ENCODE measurements at places on chromosomes 7 and 10.
A peak's percentile ranks its signal among the peaks of the same experiment; 100 is the strongest.

DNA sequence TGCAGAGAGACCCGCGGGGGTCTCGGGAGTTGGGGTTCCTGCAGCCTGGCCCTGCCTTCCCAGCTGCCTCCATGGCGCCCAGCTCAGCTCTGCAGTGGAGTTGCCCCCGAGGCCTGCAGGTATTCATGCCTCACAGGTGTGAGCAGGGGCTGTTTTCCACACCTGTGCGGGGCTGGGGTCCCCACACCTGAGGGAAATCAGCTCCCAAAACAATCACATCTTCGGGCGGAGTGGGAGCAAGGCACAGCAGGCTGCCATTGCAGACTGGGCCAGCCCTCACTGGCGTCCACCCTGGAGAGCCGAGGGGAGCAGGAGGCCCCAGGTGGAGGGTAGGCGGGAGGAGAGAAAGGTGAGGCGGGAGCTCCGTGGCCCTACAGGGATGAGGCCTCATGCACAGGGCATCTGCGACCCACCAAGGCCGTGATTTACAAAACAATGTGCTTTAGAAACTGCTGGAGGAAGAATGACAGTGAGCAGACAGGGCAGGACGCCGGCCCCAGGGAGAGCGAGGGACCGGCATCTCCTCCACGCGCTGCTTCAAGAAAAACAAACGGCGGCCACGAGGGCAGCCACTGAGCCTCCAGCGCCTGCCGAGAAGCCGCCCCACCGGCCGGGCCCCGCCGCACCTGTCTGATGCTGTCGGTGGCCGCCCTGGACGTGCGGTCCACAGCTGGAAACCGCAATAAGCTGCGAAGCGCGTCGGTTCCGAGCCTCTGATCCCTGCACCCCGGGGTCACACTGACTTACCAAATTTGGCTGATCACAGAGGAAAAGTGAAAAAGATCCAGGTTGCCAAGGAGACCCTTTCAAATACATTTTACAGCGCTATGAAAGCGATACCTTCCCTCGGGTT, 53.0 kb upstream of the PDGFA start:
- no peak for DNase-seq

DNA sequence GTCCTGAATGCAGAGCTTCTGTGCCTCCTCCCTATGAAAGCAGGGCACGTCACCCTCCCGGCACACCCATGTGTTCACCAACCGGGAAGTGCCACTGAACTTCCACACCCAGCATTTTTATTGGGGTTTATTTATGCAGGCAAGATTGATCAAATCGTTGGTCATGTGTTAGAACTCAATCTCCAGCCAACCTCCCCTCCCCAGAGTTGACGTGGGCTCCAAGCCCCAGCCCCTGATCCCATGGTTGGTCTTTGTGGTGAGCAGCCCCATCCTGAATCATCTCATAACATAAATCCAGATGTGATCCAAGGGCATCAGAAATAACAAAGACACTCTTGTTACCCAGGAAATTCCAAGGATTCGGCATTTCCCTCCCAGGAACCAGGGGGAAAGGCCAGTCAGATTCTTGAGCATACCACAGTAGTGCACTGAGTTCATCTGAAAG, 151.2 kb downstream of the TPST1 start:
- DNase-seq, result peak; percentile 52

- DNase-seq, result peak; percentile 88
Measured at GRCh38 chr10:3172081-3172445, 519 bp downstream of the PITRM1 start.

- DNase-seq, result peak; percentile 58
Measured at GRCh38 chr10:6128591-6129251, 39.9 kb downstream of the RBM17 start.

Measured in cardiac fibroblast (primary cell).